ENCODE measurements at places on chromosomes 16 and 17.
A peak's percentile ranks its signal among the peaks of the same experiment; 100 is the strongest.

DNA sequence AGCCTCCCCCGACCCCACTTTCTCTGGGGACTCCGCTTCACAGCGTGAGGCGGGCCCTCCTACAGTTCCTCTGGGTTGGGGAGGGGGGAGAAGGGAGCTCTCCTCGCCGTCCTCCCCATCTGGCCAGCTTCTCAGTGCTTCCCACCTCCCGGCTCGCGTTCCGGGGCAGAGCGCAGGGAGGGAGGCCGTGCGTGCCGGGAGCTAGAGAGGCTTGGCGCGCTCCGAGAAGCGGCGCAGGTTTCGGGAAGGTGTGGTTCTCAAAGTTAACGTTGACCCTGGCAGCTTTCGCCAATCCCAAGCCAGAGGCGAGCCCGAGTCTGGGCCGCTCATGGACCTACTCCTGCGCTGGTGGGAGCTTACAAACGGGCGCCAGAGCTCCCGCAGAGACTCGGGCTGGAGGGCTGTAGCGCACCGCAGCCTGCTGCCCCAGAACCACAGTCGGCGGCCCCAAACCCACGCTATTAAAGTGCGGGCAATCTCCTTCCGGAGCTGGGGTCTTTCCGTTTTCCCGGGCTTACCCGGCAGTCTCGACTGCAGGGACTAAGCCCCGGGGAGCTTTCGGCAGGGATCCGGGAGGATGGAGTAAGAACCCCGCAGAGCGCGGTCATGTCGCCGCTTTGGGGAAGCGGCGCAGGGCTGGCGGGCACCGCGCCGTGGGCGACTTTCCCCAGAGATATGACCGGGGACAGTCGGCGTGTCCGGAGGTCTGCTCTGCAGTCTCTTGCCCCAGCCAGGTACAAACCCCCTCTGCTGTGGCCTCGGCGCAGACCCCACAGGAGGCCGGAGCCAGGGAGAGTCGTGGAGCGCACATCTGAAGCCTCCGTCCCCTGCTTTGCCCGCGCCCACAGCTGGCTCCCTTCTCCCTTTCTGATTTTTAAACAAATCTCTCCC, 787 bp downstream of the CDH11 start:
- DNase-seq, result no peak

GRCh38 chr17:80937462-80938381, 53.9 kb upstream of the CHMP6 start:
- no peak for DNase-seq

- no peak for DNase-seq
Observed at GRCh38 chr16:10480151-10480550, 94.3 kb downstream of the ATF7IP2 start.

DNA sequence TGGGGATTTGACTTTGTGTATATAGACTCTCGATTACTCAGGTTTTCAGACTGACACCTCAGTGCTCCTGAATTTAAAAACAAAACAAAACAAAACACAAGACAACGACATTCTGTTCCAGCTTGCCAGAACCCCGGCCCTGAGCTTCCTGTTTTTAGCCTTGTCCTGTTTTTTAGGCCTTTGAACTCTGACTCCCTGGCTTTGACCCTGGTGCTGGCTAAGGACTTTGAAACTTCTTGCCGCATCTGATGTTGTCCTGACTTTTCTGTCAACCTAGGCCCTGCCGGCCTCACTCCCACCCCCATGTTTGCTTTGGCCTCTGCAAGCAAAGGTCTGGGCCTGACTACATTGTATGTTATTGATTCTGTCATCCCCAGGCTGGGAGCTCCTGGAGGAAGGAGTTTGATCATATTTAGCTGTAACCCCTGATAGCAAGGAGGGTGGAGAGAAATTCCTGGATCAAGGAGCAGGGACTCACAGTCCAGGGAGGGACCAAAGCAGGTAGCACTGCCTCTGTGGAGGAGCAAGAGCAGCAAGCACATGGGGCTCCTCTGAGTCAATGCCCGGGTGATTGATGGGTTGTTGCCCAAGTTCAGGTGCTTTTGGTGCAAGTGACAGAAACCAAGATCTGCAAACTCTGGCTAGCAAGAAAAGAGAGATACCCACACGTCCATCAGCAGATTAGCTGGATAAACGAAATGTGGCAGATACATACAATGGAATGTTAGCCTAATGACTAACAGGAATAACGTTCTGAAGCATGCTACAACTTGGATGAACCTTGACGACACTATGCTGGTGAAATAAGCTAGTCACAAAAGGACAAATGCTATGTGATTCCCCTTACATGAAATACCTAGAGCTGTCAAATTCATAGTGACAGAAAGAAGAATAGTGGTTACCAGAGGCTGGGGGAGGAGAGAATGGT, 7.7 kb downstream of the CCL16 start:
- no peak for DNase-seq

DNA sequence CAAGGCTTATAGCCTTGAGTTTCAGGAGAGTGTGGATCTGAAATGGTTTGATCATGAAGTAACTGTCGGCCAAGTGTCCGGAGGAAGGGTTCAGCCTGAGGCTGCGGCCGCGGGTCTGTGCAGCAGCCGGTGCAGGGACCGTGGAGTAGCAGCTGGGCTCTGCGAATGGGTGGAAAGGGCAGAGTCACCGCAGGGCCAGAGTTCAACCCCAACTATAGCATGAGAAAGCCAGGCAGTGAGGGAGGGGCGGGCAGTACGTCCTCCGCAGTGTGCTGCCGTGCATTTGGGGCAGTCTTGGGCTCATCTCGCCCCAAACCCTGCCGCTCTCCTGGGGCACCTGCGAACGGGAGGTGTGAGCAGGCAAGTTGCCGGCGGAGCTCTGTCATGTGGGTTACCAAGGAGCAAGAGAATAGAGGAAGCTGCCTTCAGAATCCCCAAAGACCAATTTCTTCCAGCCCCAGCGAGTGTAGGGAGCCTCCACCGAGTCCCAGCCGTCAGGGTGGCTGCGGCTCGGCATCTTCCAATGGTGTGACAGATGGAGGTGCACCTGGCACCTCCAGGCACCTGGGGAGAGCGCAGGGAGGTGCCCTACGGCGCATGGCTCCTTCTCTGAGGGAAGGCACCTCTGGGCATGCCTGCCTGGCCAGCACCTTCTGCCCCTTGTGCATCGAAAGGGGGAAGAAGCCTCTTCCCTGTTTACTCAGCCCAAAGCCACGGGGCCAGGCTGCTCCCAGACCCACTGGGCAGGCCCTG, 87.3 kb downstream of the RPA1 start:
- DNase-seq, result no peak

GRCh38 chr17:5892921-5893675, 177.1 kb upstream of the WSCD1 start:
- DNase-seq, result no peak

DNA sequence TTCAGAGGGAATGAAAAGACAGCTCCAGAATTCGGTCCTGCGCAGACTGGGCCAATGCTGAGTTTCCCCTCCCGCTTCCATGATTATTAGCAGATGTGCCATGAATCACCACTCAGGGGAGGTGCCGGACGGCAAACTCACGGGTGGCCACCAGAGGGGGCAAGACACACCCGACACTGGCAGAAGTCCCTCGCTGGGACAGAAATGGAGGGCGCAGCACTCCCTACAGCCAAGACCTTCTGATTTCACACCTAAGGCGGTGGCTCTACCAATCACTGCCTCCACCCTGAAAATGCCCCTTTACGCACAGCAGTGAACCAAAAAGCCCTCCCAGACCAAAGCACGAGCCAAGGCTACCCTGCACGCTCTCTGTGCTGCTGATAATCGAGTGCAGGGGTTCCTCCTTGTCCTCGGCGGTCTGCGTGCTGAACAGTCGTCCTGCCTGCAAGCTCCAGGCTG, 26.8 kb downstream of the TRAP1 start:
- peak; percentile 79 for DNase-seq

DNA sequence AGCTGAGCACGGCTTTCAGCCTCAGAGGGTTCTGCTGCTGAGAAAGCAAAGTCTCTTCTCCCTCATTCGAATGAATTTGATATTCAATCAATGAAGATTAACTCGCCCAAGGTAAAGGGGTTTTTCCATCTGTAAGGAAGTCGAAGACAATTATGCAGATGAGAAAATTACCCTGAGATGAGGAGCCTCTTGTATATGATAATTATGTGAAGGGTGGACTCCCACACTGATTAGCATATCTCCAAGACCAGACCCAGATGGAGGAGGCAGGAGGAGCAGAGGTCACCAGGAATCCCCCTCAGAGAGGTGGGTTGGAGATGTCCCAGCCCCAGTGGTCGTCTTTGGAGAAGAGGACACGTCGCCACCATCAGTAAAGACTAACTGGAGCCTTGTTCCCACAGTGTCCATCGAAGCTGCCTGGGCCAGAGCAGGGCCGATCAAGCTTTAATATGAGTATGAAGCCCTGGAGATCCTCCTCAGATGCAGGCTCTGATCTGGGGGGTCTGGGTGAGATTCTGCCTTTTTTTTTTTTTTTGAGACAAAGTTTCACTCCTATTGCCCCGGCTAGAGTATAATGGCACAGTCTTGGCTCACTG, 61.5 kb upstream of the LHX1 start:
- no peak for DNase-seq

GRCh38 chr16:12062343-12063003, 85.9 kb downstream of the SNX29 start:
- DNase-seq, result no peak

GRCh38 chr16:53849994-53850393, 146.0 kb downstream of the FTO start:
- DNase-seq, result no peak

DNA sequence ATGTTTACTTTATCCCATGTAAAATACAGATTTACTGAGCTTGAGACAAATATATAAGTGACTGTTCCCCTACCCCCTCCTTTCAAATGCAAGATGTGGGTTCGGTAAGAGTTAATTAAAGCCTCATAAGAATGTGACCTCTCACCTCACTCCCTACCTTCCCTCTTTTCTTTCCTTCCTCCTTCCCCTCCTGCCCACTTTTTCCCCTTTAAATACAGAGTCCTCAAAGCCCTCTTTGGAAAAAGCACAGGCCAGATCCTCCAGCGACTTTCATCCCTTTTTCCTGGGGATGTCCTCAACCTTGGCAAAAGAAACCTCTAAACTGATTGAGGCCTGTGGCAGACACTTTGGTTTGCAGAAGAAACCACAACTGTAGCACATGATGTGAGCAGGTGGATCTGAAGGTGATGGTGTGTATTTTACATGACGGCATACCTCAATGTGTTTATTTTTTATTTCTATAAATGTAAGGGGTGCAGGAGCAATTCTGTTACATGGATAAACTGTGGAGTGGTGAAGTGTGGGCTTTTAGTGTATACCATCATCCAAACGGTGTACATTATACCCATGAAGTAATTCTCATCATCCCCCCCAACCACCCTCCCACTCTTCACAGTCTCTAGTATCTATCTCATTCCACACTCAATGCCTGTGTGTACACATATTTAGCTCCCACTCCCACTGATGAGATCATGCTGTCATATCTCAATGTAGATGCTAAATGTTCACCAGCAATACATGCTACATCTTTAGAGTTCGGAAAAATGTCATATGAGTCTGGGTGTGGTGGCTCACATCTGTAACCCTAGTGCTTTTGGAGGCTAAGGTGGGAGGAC, 77.7 kb downstream of the XYLT1 start:
- DNase-seq, result no peak

DNA sequence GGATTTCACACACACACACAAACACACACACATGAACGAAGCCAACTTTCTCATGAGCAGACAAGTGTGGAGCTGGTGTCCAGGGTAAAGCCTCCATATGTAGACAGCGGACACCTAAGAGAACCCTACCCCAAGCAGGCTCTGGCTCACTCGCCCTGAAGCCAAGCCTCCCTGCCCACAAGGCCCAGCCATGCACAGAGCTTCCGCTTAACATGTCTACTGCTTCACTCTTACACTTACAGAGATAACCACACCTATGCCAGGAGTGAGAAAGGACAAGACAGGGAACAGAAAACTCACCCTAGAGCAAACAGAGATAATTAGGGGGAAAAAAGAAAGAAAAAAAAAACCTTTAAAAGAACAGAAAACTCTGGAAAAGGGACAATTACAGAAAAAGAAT, 67.5 kb downstream of the CYTH1 start:
- no peak for DNase-seq

GRCh38 chr17:33870936-33871335, 384.1 kb upstream of the CCL2 start:
- DNase-seq, result no peak

DNA sequence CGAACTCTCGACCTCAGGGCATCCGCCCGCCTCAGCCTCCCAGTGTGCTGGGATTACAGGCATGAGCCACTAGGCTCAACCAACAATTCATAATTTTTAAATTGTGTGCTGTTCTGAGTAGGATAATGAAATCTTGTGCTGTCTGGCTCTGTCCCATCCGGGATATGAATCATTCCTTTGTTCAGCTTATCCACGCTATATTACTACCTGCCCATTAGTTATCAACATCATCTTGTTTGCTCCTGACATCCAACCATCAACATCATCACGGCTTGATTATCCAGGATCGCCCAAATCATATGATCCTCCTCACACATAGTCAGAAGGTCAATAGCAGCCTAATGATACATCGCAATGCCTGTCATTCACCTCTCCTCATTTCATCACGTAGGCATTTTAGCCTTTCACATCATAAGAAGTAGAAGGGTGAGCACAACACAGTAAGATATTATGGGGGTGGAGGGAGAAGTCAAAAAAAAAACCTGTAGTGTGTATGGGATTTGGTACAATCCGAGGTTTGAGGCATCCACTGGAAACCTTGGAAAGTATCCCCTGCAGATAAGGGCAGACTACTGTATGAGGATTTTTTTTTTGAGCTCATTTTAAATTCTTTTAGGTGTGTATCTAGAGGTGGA, 77.0 kb upstream of the SIAH1 start:
- DNase-seq, result no peak

DNA sequence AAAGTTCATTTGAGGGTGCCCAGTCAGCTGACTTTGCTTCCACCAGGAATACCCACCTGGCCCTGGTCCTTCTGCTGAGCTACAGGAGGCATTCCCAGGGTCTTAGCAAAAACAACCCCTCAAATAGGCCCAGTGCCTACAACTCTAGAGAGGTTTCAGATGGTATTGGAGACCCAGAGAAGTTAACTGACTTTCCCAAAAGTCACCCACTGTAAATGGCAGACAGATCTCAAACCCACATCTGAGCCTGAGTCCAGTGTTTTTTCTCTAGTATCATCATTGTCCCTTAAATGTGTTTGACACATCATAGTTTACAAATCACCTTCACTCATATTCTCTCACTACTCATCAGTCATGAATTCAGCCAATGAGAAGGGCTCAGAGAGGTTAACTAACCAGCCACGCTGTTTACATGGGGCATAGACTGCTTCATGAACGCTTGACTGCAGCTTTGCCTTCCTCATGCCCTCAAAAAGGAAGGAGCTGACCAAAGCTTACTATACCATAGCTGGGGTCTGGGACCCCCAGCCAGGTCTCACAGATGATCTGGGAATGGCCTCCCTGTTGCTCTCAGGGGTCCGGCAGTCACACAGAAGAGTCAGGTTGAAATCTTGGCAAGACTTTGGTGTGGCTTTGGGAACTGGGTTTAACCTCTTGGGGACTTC, 3.7 kb downstream of the PHOSPHO1 start:
- DNase-seq, result no peak

Measured in stimulated activated naive CD8-positive, alpha-beta T cell treated with anti-CD3 and anti-CD28 coated beads, Interleukin-15, amount 100 ng/mL, for 72 hours (primary cell).